Stimulated activated CD8-positive, alpha-beta memory T cell treated with anti-CD3 and anti-CD28 coated beads, Interleukin-12 subunit alpha, Interleukin-12 subunit beta, amount 100 ng/mL, for 1 hour (primary cell): ENCODE measurements at places on chromosomes 1 and 21.
A peak's percentile ranks its signal among the peaks of the same experiment; 100 is the strongest.

DNA sequence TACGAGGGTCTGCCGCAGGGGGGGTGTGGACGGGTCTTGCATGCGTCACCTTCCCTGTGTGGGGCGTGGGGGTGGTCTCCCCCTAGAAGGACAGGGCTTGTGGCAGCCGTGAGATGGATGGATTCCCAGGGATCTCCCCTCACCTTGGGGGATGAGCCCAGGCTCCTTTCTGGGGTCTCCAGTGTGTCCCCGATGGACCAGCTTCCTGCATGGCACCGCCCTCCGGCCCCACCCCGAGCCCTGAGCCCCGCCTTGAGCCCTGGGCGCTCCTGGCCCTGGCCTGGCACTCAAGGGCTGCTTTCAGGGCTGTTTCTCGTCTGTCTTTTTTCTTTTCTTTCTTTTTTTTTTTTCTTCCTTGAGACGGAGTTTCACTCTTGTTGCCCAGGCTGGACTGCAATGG is 59.5 kb downstream of the SKI start:
- DNase-seq: no peak

- DNase-seq: no peak
Observed at GRCh38 chr1:119375366-119375765, 6.8 kb downstream of the HAO2 start.

DNA sequence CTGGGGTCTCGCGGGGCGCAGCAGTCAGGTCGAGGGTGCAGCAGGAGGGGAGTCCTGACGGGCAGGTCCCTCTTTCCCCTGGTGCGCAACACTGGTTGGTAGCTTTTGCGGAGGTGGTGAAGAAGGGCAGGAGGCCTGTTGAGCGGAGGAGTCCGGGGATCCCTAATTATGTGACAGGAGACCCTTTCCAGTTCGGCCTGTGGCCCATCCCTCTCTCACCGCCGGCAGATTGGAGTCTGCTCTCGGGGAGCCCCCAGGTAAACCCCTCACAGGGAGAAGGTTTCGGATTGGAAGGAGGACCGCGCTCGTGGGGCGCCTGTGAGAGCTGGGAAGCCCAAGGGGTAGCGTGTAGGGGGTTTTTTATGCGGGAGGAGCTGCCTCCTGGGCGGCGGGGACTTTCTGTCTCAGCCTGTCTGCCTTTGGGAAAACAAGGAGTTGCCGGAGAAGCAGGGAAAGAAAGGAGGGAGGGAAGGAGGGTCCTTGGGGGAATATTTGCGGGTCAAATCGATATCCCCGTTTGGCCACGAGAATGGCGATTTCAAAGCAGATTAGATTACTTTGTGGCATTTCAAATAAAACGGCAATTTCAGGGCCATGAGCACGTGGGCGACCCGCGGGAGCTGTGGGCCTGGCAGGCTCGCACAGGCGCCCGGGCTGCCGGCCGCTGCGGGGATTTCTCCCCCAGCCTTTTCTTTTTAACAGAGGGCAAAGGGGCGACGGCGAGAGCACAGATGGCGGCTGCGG is 9.5 kb downstream of the SIM2 start:
- DNase-seq: no peak

DNA sequence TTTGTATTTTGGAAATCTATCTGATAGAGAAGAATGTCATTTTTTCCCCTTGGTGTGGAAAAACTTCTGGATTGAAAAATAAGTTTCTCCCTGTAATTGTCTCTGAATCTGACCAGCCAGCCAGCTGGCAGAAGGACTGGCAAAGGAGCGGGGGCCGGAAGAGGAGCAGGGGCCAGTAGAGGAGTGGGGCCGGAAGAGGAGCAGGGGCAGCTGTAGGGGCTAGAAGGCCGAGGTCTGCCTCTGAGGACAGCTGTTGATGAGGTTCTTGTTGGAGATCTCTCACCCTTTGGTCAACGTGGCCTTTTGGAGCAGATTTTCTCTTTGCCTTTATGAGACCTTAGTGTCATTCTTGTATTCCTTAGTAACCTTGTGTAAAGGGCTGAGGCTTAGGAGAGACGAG is 121.8 kb downstream of the GALNT2 start:
- DNase-seq: no peak

- DNase-seq: no peak
Observed at GRCh38 chr21:30072496-30072895, 94.1 kb downstream of the CLDN17 start.

GRCh38 chr1:175742790-175743459 is 470 bp downstream of the TNR start:
- no peak for DNase-seq

GRCh38 chr1:179589509-179589908 is 2.1 kb upstream of the TDRD5 start:
- DNase-seq: no peak

DNA sequence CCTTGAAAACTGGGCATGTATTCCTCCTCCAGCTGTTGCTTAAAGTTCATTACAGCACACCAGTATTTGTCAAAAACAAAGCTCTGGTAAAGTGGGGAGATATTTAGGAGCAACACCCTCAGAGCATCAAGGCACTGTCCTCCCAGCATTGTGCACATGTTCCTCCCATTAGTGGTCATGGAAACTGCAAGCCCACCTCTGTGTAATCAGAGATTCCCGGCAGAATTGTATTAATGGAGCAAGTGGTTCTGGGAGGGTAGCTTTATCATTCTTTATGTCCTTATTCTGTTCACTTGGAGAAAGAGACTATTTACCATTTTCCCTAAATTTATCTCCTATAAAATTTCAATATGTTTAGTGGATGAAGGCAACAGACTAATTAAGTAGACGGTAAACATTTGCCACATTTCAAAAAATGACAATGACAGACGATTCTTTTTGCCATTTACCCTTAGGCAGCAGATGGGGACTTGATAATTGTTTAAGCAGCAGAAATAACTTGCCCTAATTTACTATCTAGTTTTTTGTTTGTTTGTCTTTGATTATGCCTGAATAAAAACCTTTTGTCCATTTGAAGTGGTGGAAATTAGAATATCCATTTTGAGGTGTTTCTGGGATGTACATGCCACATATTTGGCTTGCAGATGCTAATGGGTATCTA is 289.6 kb upstream of the ST6GALNAC5 start:
- DNase-seq: no peak

DNA sequence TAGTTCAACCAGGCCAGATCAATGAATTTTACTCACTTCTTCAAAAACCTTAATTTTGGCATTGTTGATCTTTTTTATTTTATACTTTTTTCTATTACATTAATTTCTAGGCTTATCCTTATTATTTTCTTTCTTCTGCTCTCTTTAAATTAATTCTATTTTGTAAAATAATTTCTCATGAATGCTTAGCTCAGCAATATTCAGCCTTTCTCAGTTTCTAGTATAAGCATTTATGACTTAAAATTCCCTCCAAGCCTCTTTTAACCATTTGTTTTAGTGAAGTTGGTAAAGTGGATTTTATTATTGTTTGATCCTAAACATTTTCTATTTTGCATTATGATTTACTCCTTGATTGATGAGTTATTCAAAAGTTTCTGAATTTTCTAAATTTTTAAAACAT is 20.6 kb upstream of the SAMD13 start:
- no peak for DNase-seq

DNA sequence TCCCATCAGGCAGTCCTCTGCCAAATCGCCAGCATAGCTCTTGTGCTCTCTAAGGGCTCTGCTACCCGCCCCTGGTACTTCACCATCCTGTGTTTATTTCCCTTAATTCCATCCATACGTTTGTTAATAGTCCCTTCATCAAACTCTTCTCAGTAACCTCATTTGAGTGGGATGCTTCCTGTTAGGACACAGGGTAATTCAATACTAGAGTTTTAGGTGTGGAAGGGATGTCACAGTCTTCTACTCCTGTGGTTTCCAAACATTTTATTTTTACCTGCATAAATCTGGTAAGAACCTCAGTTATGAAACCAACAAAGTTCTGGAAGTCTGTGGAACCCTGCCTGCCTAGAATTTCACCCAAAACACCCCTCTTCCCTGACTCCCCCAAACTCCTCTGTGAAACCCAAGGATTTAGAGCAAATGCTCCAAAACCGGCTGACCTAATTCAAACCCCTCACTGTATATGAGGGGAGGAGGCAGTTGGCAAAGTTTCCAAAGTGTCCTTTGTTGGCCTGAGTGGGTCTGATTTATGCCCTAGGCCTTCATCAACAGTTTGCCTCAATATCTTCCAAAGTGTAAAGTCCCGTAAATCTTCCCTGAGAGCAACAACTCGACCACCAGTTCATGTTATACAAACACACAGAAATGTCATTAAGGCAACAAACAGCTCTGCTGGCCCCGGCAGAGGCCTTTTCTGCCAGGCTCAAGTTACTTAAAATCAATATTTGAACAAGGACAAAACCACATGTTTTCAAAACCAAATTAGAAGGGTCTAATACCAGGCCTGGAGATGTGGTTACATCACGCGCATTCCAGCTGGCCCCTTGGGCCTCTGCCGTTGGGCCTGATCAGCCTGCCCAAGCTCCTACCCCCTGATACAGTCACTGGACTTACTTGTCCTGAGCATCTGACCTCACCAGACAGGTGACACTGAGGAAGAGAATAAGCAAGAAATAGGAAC is 82.4 kb upstream of the FGGY start:
- no peak for DNase-seq

GRCh38 chr1:157771661-157772425 is 5.1 kb downstream of the FCRL2 start:
- no peak for DNase-seq

GRCh38 chr1:109272831-109273547 is 10.0 kb downstream of the PSRC1 start:
- no peak for DNase-seq

DNA sequence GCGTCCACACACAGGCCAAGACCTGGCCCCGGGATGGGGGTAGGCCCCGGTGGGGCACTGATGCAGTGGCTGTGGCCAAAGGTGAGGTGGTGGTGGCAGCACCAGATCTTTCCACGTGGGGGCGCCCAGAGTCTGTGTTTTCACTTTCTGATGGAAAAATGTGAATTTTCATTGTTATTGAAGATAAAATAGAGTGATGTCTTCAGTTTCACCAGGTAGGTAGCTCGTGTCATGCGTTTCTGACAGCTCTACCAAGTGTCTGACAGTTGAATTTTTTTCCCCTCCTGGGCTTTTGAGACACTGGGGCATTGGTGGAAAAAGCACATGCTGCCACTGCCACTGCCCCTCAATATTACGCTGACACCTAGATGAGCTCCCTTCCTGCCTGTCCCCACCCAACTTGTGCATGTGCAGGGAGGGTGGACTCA is 40.0 kb upstream of the MAGOH start:
- peak; percentile 60 for DNase-seq

- no peak for DNase-seq
Observed at GRCh38 chr21:26845759-26846035, 488 bp upstream of the ADAMTS1 start.

DNA sequence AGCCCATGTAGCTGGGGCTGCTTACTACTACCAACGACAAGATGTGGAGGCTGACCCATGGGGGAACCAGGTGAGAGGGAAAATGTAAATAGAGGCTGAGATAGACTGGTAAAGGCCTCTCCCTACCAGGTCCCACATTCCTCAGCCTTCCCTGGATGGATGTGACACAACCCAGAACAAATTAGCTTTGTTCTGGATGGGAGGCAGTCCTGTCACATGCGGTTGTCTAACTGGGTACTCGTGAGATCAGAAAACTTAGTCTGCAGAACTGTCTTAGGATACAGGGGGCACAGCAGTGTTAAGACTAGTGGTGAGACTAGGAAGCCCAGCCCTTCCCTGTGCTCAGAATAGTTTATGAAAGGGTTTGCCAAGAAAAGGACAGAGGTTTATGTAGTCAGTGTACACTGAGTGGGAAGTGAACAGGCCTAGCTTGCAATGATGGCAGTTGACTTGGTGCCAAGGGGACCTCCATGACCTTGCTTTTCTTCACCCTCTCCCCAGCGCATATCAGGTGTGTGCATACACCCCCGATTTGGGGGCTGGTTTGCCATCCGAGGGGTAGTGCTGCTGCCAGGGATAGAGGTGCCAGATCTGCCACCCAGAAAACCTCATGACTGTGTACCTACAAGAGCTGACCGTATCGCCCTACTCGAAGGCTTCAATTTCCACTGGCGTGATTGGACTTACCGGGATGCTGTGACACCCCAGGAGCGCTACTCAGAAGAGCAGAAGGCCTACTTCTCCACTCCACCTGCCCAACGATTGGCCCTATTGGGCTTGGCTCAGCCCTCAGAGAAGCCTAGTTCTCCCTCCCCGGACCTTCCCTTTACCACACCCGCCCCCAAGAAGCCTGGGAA is 8.4 kb downstream of the MMACHC start:
- DNase-seq: no peak

GRCh38 chr1:3597599-3597964 is 13.7 kb downstream of the MEGF6 start:
- no peak for DNase-seq
